ENCODE measurements at places on chromosomes 2 and 18.

DNA sequence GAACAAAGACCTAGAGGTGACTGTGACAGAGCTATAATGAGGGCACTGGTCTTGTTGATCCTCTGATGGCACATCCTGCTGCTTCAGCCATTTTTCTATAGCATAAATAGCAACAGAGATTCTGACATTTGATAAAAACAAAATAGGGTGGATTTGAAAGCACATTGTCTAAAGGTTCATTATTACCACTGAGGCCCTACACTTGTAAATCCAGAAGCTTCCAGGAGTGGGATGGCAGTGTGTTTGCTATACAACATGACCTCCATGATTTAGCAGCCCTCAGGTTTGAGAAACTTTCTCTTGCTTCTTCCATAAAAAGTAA lies 93.2 kb upstream of the CD302 start:
- no peaks in the 10 kb centered on the region for H3K27me3 ChIP-seq
- peaks cover 6% of the 10 kb centered on the region for H3K4me1 ChIP-seq
- no peak for DNase-seq
- H3K36me3 ChIP-seq = no peaks in the 10 kb centered on the region
- H3K27ac ChIP-seq = no peak overlapping the region

- H3K27me3 ChIP-seq = peaks cover 13% of the 10 kb centered on the region
- H3K4me3 ChIP-seq = no peak overlapping the region
- DNase-seq = no peak
- H3K27ac ChIP-seq = no peak overlapping the region
- peaks cover 2% of the 10 kb centered on the region for H3K4me1 ChIP-seq
Measured at GRCh38 chr2:954687-955000, 4.0 kb downstream of the SNTG2 start.

- H3K27ac ChIP-seq = no peak overlapping the region
- H3K4me1 ChIP-seq = no peaks in the 10 kb centered on the region
- H3K36me3 ChIP-seq = no peaks in the 10 kb centered on the region
- DNase-seq = no peak
Measured at GRCh38 chr2:45390441-45390840, 220.6 kb downstream of the SRBD1 start.

GRCh38 chr2:204691911-204692510 lies 146.7 kb downstream of the PARD3B start:
- H3K4me1 ChIP-seq = no peaks in the 10 kb centered on the region
- H3K27ac ChIP-seq = no peak overlapping the region
- peak; percentile 68 for DNase-seq
- no peaks in the 10 kb centered on the region for H3K36me3 ChIP-seq
- no peak overlapping the region for H3K4me3 ChIP-seq

DNA sequence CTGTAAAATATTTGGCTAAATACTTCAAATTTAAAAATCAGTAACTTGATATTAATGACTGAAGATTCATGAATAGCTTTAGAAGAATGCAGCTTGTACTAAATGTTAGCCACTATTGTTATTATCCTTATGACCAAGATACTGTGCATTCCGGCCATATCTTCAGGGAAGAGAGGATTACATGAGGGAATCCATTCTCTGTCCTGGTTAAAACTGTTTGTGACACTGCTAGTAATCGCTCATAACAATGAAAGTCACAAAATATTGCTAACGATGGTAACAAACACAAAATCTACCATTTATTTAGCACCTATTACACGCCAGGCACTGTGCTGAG lies 217.7 kb downstream of the PRKCE start:
- H3K27ac ChIP-seq = no peak overlapping the region
- H3K36me3 ChIP-seq = no peaks in the 10 kb centered on the region
- no peak overlapping the region for H3K4me3 ChIP-seq
- peaks cover 3% of the 10 kb centered on the region for H3K4me1 ChIP-seq
- peak; percentile 60 for DNase-seq

- H3K4me1 ChIP-seq = no peaks in the 10 kb centered on the region
- H3K27me3 ChIP-seq = no peaks in the 10 kb centered on the region
- no peaks in the 10 kb centered on the region for H3K36me3 ChIP-seq
- no peak for DNase-seq
Measured at GRCh38 chr2:197372592-197372991, 62.0 kb upstream of the ANKRD44 start.

DNA sequence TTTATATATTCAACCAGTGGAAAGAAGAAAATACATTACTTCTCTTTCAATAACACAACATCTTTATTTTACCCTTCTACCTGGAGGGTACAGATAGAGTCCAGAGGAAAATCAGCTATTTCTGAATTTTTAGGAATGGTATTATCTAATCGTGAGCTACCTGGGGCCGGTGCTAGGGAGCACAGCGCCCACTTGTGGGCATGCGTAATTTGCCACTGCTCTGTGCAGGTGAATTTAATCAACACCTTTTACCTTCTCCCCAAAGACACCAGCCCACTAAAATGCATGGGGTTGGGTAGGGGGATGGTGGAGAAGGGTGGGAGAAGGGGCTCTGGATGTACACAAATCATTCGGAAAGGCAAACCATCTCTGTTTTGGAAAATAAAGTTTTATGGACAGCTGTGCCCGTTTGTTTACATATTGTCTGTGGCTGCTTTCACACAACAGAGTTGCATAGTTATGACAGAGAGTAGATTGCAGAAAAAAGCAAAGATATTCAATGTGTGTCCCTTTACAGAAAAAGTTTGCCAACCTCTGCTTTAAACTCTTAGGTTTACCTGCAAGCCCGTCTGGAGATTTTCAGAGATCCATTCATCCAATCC lies 51.5 kb upstream of the DCC start:
- no peak for DNase-seq
- H3K4me1 ChIP-seq = no peaks in the 10 kb centered on the region
- no peak overlapping the region for H3K4me3 ChIP-seq
- no peaks in the 10 kb centered on the region for H3K36me3 ChIP-seq
- no peaks in the 10 kb centered on the region for H3K27me3 ChIP-seq

DNA sequence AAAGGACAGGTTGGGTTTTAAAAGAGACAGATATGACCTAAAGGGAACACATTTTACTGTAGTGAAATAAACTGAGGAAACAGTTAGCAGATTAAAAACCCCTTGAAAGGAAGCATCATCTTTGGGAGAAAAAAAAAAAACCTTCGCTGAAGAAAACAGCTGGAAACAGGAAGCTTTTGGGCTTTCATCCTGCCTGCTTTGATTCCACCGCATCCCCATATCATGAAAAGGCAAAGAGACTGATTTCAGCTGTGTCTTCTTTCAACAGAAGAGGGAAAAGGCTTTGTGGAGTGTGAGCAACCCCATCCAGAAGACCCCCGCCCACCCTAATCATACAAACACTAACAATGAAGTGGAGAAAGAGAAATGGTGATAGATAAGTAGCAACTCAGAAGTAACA lies 86.4 kb downstream of the TCF4 start:
- H3K36me3 ChIP-seq = no peaks in the 10 kb centered on the region
- peaks cover 44% of the 10 kb centered on the region for H3K4me1 ChIP-seq
- no peaks in the 10 kb centered on the region for H3K27me3 ChIP-seq
- H3K4me3 ChIP-seq = no peak overlapping the region
- H3K27ac ChIP-seq = peak overlapping the region; percentile 91

- H3K27ac ChIP-seq = no peak overlapping the region
- no peaks in the 10 kb centered on the region for H3K4me1 ChIP-seq
- H3K4me3 ChIP-seq = no peak overlapping the region
- no peaks in the 10 kb centered on the region for H3K36me3 ChIP-seq
- H3K27me3 ChIP-seq = peaks cover 5% of the 10 kb centered on the region
- no peak for DNase-seq
Measured at GRCh38 chr2:96883306-96883705, 13.4 kb upstream of the SEMA4C start.

GRCh38 chr2:231449503-231450054 lies 14.7 kb downstream of the NCL start:
- peaks cover 18% of the 10 kb centered on the region for H3K36me3 ChIP-seq
- DNase-seq = no peak
- H3K4me3 ChIP-seq = no peak overlapping the region

- H3K4me1 ChIP-seq = peaks cover 34% of the 10 kb centered on the region
- no peak for DNase-seq
- no peaks in the 10 kb centered on the region for H3K27me3 ChIP-seq
- no peak overlapping the region for H3K4me3 ChIP-seq
- peaks cover 17% of the 10 kb centered on the region for H3K36me3 ChIP-seq
Measured at GRCh38 chr2:230798769-230799399, 65.9 kb upstream of the ITM2C start.

- H3K36me3 ChIP-seq = peaks cover 10% of the 10 kb centered on the region
- no peak for DNase-seq
- peaks cover 12% of the 10 kb centered on the region for H3K4me1 ChIP-seq
- H3K4me3 ChIP-seq = no peak overlapping the region
- H3K27ac ChIP-seq = no peak overlapping the region
Measured at GRCh38 chr2:172484706-172485105, 57.3 kb downstream of the ITGA6 start.

- H3K36me3 ChIP-seq = no peaks in the 10 kb centered on the region
- H3K4me1 ChIP-seq = no peaks in the 10 kb centered on the region
- no peaks in the 10 kb centered on the region for H3K27me3 ChIP-seq
- DNase-seq = no peak
Measured at GRCh38 chr2:108904680-108905079, 84.3 kb downstream of the EDAR start.

GRCh38 chr2:192535956-192536921 lies 341.5 kb upstream of the TMEFF2 start:
- H3K36me3 ChIP-seq = no peaks in the 10 kb centered on the region
- no peak overlapping the region for H3K27ac ChIP-seq
- H3K4me1 ChIP-seq = no peaks in the 10 kb centered on the region
- peak; percentile 32 for DNase-seq

- no peaks in the 10 kb centered on the region for H3K4me1 ChIP-seq
- H3K27me3 ChIP-seq = peaks cover 6% of the 10 kb centered on the region
- no peak overlapping the region for H3K27ac ChIP-seq
- no peak for DNase-seq
Measured at GRCh38 chr2:218428846-218429558, 10.1 kb downstream of the VIL1 start.

DNA sequence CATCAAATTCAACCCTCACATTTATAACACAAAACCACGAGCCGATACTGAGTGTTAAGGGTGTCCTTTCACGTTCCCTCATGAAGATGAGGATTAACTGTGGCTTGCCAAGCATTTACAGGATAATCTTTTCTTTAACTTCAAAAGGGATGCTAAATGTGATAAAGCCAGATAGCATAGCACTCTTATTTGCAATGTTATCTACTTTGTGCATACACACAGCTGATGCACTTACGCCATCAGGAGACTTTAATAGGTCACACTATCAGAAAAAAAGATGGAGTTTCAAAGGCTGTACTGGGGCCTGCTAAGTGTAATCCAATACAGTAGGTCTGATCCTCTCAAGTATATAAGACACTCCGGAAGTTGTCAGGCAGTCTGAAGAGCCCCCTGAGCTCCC lies 572.7 kb downstream of the PIK3C3 start:
- no peak for DNase-seq
- no peaks in the 10 kb centered on the region for H3K36me3 ChIP-seq
- H3K4me1 ChIP-seq = no peaks in the 10 kb centered on the region
- no peak overlapping the region for H3K27ac ChIP-seq
- no peak overlapping the region for H3K4me3 ChIP-seq

DNA sequence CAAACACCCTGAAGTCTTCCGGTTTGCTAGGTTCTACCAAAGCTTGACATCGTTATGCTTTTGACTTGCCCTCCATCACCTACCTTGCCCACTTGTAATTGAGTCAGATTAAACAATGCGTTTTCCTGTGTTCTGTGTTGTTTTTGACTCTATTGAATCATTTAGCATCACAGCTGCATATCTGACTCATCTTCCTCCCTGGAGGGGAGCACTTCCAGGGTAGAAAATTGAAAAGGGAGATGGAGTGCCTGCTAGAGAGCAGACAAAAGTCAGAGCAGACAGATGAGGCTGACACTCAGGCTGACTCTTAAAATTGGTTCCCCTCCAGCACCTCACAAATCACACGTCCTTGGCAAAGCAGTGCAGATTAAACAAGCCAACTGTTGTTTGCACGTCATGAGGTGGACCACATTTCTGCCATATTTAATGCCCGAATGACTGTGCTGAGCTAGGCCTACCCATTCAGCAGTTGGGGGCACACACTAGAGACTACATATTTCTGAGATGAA lies 2.2 kb downstream of the MPP4 start:
- peak overlapping the region; percentile 95 for H3K27ac ChIP-seq
- peaks cover 50% of the 10 kb centered on the region for H3K4me1 ChIP-seq
- no peak overlapping the region for H3K4me3 ChIP-seq
- no peaks in the 10 kb centered on the region for H3K27me3 ChIP-seq
- DNase-seq = peak; percentile 97

DNA sequence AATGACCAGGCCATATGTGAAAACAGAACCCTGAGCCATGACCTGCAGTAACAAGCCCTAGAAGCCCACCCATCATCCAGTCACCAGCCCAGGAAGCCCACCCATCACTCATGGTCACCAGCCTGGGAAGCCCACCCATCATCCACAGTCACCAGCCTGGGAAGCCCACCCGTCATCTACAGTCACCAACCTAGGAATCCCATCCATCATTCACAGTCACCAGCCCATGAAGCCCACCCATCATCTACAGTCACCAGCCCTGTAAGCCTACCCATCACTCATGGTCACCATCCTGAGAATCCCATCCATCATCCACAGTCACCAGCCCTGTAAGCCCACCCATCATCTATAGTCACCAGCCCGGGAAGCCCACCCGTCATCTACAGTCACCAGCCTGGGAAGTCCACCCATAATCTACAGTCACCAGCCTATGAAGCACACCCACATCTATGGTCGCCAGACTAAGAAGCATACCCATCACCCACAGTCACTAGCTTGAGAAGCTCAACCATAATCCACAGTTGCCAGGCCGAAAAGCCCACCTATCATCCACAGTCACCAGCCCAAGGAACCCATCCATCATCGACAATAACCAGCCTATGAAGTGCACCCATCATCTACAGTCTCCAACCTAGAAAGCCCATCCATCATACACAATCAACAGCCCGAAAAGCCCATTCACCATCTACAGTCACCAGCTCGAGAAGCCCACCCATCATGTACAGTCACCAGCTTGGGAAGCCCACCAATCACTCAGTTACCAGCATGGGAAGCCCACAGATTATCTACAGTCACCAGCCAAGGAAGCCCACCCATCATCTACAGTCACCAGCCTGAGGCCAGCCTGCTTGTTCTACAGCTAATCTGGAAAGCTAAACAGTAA lies 91.9 kb downstream of the TWIST2 start:
- H3K4me3 ChIP-seq = no peak overlapping the region
- no peak for DNase-seq
- no peaks in the 10 kb centered on the region for H3K27me3 ChIP-seq

- no peak overlapping the region for H3K27ac ChIP-seq
- no peaks in the 10 kb centered on the region for H3K36me3 ChIP-seq
- no peaks in the 10 kb centered on the region for H3K27me3 ChIP-seq
- no peak for DNase-seq
- H3K4me1 ChIP-seq = no peaks in the 10 kb centered on the region
Measured at GRCh38 chr2:138626148-138626547, 124.6 kb downstream of the SPOPL start.

DNA sequence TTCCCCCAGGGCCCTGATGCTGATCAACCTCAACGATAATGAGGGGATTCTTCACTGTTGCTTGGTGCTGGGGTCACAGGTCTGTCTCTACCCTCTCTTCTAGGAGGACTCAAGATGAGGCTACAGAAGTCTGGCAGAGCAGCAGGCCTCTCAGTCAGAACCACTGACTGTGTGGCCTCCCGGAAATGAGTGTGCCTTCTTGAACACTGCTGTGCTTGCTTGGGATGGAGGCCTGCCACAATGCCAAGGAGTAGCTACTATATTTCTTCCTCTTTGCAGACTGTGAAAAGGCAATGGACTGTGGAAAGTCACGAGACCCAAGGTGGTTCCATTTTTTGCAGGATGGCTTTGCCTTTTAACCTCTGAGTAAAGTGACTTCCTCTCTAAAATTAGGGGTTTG lies 5.8 kb upstream of the HOXD1 start:
- H3K27ac ChIP-seq = no peak overlapping the region
- DNase-seq = no peak
- H3K36me3 ChIP-seq = no peaks in the 10 kb centered on the region

All from astrocyte (in vitro differentiated cells and primary cell).